ENCODE measurements at places on chromosomes 3 and 15.
A peak's percentile ranks its signal among the peaks of the same experiment; 100 is the strongest.

- H3K27ac ChIP-seq, result no peak overlapping the region
- no peak overlapping the region for H3K4me3 ChIP-seq
- H3K36me3 ChIP-seq, result peaks cover 30% of the 10 kb centered on the region
These were observed 7.8 kb downstream of the SETMAR start for GRCh38 chr3:4310971-4311370.

DNA sequence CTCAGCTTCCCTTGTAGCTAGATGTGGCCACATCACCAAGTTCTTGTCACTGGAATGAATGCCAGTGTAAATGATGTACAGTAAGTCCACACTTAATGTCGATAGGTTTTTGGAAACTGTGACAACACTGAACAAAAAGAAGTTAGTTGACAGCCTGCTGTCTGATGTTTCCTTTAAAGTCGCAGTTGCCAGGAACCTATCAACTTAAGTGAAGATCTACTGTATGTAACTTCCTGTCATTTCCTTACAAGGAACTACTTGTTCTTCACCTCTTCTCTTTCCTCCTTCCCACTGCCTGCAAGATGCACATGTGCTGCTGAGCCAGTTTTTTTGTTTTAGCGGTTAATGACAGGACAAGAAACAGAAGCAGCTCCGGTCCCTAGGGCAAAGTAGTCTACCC is 44.6 kb downstream of the HDGFL3 start:
- peaks cover 8% of the 10 kb centered on the region for H3K36me3 ChIP-seq
- H3K4me1 ChIP-seq, result peaks cover 14% of the 10 kb centered on the region
- peaks cover 29% of the 10 kb centered on the region for H3K27me3 ChIP-seq
- H3K27ac ChIP-seq, result peak overlapping the region; percentile 5
- no peak overlapping the region for H3K4me3 ChIP-seq

DNA sequence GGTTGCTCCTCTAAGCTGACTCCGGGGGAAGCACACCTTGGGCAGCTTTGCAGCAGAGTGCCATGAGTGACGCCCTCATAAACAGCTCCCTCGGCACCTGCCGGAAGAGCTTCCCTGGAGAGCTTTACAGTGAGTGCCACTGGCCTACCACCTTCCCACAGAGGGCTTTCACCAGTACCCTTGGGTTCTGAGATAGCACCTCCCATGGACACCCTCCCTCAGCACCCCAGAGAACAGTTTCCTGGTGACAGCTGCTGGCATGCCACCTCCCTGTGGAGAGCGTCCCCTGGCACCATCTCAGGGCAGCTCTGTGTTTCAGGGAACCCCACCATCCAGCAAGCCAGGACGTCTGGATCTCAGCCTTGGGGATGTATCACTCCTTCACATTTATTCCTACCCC is 49.1 kb downstream of the RUBCN start:
- H3K36me3 ChIP-seq, result peaks cover 13% of the 10 kb centered on the region
- H3K4me1 ChIP-seq, result peaks cover 2% of the 10 kb centered on the region
- no peaks in the 10 kb centered on the region for H3K27me3 ChIP-seq
- H3K27ac ChIP-seq, result no peak overlapping the region
- H3K4me3 ChIP-seq, result no peak overlapping the region

DNA sequence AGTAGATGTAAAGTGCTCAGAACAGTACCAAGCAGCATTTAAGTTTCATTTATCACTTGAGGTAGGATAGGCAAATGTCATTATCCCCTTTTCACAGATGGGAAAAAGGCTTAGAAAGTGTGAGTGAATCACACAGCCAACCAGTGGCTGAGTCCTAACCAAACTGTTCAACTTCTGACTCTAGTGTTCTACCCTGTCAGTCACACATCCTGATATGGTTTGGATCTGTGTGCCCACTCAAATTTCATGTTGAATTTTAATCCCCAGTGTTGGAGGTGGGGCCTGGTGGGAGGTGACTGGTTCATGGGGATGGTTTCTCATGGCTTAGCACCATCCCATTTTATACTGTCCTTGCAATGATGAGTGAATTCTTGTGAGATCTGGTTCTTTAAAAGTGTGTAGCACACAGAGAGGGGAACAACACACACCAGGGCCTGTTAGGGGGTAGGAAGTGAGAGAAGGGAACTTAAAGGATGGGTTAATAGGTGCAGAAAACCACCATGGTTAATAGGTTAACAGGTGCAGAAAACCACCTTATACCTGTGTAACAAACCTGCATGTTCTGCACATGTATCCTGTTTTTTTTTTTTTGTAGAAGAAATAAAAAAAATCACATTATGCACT is 304.7 kb downstream of the SUCLG2 start:
- peaks cover 7% of the 10 kb centered on the region for H3K27me3 ChIP-seq
- peak; percentile 70 for DNase-seq

GRCh38 chr15:66780172-66780972 is 78.3 kb downstream of the SMAD6 start:
- no peak overlapping the region for H3K27ac ChIP-seq
- H3K27me3 ChIP-seq, result no peaks in the 10 kb centered on the region
- H3K4me1 ChIP-seq, result no peaks in the 10 kb centered on the region

DNA sequence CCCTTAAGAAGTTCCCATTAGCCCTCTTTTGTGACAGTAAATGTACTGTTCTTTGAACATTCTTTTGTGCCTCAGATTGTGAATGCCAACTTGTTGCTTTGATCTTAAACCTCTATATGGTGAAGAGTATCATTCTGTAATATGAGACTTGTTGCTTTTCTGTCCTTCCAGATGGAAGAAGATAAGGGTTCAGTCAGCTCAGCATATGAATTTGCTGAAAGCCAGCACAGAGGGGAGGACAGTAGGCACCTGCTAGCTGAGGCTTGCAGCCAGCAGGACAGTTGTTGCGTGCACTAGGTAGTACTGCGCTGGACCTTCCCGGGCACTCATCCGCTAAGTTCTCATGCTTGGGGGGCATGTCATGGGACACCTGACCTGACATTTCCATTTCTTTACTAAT is 74.7 kb downstream of the DCUN1D1 start:
- no peaks in the 10 kb centered on the region for H3K27me3 ChIP-seq
- no peak for DNase-seq
- no peak overlapping the region for H3K4me3 ChIP-seq
- H3K27ac ChIP-seq, result peak overlapping the region; percentile 3
- H3K36me3 ChIP-seq, result peaks cover 3% of the 10 kb centered on the region

DNA sequence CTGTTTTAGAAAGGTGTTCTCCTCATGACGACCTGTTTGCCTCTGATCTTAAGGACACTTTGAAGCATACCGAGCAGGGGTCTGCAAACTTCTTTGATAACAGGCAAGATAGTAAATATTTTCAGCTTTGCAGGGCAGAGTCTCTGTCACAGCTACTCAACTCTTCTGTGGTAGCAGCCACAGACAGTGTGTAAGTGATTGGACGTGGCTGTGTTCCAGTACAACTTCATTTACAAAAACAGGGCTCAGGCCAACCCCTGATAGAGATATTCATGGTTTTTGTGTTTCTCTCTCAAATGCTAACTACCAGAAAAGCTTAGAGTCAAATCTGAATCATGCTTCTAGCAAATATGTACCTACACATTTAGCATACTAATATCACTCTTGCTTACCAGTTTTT is 51.5 kb downstream of the TGFBR2 start:
- peaks cover 82% of the 10 kb centered on the region for H3K36me3 ChIP-seq
- peak overlapping the region; percentile 97 for H3K27ac ChIP-seq
- peak; percentile 59 for DNase-seq
- peaks cover 98% of the 10 kb centered on the region for H3K4me1 ChIP-seq
- peak overlapping the region; percentile 62 for H3K4me3 ChIP-seq

DNA sequence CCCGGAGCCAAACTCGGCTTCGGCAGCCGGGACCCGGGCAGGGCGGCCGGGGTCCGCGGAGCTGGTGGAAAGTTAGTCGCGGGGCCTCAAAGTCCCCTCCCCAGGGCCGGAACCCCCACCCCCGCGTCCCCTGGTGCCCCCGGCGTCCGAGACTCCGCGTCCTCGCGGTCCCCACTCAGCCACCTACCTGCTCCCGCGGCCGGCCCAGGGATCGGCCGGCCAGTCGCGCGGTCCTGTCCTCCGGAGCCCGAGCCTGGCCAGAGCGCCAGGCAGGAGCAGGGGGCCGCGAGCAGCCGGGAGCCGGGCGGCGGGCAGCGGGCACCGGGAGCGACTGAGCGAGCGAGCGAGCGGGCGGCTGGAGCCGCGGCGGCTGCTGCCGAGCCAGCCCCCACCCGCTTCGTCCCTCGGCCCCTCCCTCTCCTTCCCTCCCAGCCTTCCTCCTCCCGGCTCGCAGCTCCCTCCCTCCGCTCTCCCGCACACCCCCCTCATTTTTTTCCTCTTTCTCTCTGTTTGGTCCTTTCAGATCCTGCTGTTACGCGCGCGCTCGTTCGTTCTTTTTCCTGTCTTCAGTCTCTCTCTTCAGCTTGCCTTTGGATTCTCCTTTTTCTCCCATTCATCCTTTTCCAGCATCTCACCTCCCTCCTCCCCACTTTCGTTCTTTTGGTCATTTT is at the start of gene MEGF11:
TSS of gene MEGF11 (minus strand) at position 333 of the 671 bp plus-strand sequence. CDS start 125,347 bp downstream, outside the sequence.
- DNase-seq, result peak; percentile 11
- H3K27me3 ChIP-seq, result peaks cover 58% of the 10 kb centered on the region
- no peaks in the 10 kb centered on the region for H3K36me3 ChIP-seq
- H3K4me3 ChIP-seq, result peak within 1 kb of the TSS; percentile 69

GRCh38 chr15:80288131-80288530 is 36.1 kb upstream of the CTXND1 start:
- peaks cover 2% of the 10 kb centered on the region for H3K27me3 ChIP-seq
- no peaks in the 10 kb centered on the region for H3K36me3 ChIP-seq
- H3K4me3 ChIP-seq, result no peak overlapping the region
- DNase-seq, result no peak
- H3K27ac ChIP-seq, result no peak overlapping the region

DNA sequence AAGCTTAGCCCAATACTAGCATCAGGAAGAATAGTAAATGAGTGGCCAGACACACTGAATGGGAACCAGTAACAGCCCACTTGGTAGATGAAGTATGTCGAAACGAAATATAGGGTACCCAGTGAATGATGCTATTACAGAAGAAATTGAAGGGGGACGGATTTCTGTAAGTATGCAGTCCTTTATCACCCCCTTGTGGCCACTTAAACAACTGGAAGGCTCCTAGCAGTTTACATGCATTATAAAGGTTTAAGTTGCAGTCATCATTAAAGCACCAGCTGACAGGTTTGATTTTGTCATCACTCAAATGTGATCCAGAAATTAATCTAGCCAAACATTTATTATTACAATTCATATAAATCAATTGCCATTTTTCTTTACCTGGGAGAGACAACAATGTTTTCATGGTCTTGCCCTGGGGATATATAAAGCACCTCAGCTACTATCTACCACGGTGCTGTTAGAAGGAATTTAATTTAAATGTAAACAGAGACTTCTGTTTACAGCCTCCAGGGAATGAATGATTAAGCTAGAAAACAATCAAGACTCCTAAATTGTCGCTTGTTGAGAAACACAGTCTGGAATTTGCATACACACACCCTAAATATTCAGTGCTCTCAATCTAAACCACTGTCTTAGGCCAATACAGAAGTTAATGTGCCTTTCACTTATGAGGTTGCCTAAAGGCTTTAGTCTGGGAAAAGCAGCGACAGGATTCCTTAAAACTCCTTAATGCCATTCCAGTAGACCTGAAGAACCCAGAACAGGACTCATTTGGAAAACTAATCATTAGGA is 7.8 kb downstream of the EIF1B start:
- no peaks in the 10 kb centered on the region for H3K27me3 ChIP-seq
- no peak overlapping the region for H3K27ac ChIP-seq
- peaks cover 7% of the 10 kb centered on the region for H3K4me1 ChIP-seq
- H3K36me3 ChIP-seq, result peaks cover 8% of the 10 kb centered on the region
